Activated T-helper 1 cell treated with Interleukin-2 at 50 U/mL for 16 hours (primary cell): ENCODE measurements at places on chromosomes 2 and 18.

- no peak for DNase-seq
Observed at GRCh38 chr18:58143386-58143785, 99.4 kb downstream of the NEDD4L start.

DNA sequence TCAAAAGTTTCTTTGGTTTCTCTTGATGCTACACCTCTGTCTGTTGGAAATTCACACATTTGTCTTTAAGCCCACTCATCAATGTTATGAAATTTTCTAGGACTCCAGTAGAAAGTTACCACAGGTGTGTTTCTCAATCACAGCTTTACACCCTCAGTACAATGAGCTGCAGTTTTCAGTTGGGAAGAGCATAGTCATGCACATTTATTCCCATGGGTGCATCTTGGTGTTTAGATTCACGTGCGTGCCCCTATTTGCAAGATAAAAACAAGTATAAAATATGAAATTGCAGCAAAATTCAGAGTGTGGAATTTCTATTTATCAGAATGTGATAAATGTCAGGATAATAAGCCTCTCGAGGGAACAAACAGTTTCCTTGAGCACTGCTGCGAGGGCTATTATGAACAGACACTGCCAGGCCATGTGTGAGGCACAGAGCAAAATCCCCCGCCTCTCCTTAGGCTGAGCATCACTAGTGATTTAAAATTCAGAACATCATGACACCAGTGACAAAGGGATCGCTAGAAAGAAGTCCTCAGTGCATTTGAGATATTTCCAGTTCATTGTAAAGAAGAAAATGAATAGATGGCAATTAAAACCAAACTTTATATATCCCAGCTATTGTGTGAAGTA is 512.2 kb upstream of the TCF4 start:
- no peak for DNase-seq

GRCh38 chr2:143345887-143346787 is 216.9 kb downstream of the ARHGAP15 start:
- no peak for DNase-seq

DNA sequence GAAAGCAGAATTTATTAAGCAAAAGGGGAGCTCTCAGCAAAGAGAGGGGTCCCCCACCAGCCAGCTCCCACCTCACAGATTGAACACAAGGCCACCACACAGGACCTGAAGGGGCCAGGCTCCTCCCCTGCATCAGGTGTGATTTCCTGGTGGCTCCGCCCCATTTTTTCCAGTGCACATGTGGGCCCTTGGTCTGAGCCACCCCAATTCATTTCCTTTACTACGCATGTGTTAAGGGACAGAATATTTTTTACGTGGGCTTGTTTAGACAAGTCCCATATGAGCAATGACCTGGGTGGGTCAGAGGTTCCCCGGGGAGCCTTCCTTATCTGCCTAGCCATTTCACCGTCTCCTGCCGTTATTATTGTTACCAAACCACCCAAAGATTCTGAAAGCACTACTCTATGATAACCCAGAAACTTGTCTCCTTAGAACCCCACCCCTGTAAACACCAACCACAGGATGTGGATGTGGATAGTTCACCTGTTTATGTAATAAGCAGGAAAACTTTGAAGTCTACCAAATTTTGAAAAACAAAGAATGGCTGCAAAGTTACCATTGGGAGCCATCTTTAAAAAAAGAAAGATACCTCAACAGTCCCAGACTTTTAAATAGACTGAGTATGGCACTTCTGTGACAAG is 191.7 kb downstream of the CD226 start:
- DNase-seq = no peak

GRCh38 chr2:45889053-45889452 is 237.6 kb downstream of the PRKCE start:
- no peak for DNase-seq

DNA sequence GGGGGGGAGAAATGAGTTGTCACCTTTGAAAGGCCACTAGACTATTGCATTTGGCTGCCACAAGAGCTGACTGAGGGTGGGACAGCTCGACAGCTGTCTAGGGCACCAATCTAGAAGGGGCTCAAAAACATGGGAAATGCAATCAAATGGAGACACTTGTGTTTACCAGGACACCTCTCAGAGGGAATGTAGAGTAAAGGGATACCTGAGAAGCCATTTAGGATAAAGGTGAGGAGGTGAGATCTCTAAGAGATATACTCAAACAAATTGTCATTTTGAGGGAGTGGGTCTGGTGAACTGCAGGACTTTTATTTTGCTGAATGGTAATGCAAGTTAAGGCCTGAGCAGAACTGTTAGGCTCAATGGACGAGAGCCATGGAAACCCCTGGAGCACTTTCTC is 159.8 kb downstream of the DDX1 start:
- no peak for DNase-seq

DNA sequence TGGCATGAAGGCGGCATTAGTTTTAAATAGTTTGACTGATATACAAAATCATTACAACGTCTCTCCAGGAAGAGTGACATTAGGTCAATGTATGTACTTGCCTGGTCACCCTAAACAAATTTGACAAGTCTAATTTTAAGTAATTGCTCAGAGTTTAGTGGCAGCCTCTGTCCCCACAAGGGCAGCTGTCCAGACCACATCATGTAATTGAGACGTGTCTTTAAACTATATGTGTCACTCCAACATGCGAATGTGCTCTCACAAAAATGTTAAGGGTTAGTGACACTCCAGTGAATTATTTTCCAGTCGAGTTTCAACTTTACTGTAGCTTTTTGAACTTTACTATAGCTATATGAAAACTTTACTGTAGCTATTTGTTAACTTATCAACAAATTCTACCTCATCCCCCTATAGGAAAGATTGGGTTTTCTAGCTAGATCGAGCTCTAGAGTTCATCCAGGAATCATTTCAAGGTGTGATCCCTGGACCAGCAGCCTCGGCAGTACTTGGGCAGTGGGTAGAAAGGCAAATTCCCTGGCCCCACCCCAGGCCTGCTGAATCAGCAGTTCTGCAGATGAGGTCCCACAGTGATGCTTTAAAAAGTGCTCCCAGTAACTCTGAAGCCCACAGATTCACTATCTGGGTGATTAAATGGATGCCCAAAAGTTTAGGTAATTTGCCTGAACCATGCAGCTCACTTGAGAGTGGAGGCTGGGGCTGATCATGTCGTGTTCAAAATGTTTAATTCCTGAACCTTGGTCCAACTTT is 66.4 kb upstream of the POU3F3 start:
- DNase-seq = no peak

- DNase-seq = no peak
Observed at GRCh38 chr18:31576670-31577069, 15.0 kb upstream of the TTR start.

DNA sequence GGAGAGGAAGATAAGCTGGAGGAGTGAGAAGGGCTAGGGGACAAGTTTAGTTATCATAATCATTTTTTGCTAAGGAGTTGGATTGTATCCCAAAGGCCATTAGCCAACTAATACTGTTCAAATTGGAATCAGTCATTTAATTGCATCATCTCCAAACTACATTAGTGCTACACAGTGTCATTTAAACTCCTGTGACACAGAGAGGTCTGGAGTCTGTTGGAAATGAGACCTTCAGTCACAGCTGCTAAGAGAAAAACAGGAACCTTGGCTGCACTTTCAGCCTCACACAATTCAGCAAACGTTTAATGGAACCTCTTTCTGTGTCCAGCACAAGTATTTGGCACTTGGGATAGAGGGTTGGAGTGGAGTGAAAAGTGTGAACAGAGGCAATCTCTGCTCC is 175.5 kb upstream of the MGAT5 start:
- no peak for DNase-seq

DNA sequence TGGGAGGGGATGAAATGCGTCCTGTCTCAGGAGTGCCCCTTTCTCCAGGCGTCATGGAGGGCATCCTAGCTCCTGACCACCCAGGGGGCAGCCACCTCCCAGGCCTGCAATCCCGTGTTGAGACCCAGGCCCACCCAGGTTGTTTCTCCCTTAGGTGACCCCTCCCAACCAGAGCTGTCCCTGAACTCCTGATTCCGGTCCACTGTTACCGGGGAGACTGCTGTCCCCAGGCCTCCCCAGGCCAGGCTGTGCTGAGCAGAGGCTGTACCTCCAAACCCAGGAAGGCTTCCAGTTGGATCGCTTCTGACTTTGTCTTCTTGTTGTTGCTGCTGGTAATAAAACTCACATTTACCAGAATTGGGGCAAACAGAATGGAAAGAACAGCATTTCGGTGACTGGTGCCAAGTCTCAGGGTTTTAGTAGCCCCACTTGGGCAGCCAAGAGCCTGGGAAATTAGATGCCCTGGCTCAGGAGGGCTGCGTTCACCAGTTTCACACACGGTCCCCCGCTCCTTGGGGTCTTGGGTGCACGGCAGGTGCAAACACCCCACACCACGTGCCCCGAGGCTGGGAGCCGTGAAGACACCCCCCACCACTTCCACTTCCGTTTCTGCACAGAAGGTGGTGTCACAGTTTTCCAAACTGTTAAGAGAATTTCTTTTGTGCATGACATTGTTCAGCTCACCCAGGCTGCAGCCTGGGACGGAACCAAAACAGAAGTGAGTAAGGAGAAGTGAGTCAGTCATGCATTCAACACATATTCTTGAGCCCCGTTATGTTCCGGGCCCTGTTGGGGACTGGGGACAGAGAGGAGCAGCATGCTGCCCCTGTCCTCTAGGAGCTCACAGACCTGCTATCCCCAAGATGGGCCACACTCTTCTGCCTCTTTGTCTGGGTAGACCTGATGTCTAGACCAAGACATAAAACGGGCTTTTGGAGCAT is 29.4 kb downstream of the ITM2C start:
- DNase-seq = no peak

DNA sequence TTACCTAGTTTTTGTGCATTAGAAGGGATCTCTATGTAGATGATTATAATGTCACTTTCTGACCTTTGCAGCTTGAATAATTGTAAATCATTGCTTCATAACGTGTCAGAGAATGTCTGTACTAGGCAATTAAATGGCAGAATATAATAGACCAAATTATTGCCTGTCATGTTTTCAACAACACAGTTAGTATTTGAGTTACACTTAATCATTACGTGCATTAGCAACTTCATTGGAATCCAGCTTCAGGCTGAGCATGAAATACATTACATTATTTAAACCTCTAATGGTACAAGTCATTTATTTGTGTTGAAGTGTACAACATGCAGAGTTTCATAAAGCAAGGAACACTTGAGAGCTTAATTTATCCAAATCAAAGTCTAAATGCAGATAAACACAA is 48.0 kb downstream of the ZNF407 start:
- no peak for DNase-seq

GRCh38 chr2:113166187-113166645 is 7.6 kb upstream of the PSD4 start:
- no peak for DNase-seq

DNA sequence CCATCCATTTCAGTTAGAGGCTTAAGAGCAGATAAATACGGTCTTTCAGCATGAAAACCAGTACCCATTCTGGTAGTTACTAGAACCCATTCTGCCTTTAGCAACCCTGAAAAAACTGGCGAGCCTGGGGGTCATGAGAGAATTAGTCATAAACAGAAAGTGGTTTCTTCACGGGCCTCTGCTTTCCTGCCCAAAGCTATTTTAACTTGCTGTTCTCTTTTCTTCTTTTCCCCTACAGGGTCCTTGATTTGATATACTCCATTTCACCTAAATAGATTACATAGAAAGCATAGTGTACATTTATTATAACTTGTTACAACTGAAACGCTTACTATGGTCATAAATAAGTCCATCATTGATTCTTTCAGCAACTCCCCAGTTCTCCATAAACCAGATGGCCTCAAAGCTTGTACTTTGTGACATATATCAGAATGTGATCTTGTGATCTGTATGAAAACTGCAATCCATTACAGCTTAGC is 48.3 kb downstream of the WDFY1 start:
- DNase-seq = no peak

DNA sequence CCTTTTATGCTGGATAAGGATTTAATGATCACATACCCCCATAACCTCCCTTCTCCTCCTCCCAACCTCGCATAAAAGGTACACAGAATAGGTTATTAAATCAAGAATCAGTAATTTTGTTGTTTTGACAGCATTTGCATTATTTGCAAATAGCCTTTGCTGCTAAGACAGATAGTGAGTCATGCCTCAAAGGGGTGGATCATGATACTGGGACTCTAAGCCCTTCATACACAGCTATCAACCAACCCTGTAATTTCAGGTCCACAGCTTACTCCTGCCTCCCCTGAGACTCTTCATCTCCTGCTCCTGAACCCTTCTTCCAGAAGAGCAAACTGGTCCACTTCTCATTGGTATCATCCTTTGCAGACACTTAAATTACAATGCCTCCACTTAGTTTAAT is 73.8 kb upstream of the KLHL29 start:
- no peak for DNase-seq

DNA sequence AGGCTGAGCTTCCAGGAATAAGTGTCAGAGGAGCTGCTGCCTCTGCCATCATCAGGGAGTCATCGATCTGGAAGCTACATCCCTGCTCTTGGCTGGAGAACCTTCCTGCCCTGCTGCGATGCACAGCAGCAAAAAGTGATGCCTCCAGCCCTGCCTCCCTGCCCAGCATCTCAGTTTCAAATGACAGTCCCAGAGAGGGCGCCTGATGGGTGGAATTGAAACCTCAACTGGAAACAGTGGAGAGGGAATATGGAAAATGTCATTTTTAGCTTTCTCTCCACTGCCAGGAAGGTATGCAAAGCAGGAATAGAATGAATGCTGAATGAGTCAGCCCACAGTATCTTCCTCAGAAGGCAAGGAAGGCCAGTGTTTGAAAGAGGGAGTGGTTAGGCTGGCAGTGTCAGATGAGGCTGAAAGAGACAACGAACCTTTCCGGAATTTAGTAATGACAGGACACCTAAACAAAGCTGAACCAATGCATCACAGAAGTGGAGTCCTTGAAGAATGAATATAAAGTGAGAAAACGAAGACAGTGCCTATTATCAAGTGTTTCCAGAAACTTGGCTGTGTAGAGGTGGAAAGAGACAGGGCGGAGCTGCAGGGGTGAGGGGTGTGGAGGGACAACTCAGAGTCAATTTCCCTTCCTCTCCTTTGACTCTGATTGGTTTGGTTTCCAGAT is 153.9 kb upstream of the NDUFV2 start:
- no peak for DNase-seq

DNA sequence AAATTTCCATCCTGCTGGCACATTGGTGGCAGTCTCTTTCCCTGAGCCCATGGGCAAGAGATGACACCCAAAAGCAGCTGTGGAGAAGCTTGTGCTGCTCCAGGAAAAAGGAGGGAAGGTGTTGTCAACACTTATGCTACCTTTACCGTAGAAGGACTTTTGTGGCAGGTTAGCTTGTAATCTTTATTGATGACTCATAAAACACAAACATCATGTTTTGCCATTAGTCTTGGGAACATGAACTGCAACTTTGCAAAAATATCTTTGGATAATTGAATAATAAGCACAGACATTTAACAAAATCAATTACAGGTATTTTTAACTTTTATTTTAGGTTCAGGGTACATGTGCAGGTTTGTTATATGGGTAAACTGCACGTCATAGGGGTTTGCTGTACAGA is 33.4 kb downstream of the DRC1 start:
- no peak for DNase-seq

DNA sequence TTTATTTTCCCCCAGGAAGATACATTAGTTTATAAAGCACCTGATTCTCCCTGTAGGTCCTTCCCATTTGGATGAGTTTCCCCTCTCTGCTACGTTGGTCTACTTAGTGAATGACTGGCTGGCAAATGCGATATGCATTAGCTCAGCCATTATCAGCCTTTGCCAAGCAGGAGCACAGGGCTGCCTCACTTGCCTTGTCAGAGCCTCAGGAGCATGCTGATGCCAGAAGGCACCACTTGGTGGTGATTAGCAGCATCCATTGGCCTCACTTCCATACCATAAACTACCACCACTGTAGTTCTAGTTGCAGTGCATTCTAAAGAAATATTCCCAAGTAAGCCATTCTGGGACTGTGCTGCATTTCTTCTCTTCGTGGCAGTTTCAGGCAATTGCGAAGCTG is 442.8 kb upstream of the CHST9 start:
- no peak for DNase-seq

- DNase-seq = no peak
Observed at GRCh38 chr2:104977958-104978357, 59.9 kb upstream of the MRPS9 start.
